Liver (tissue), 10 donors: ENCODE measurements at places on chromosomes 7 and 10. TPM values are rescaled to one million over a fixed set of nuclear protein-coding genes. Genes with fewer than 3 reads are reported as not detected.

The MBL2 gene
- 222 TPM for total RNA-seq

The PROSER2 gene
- 10.9 TPM for total RNA-seq

DNA sequence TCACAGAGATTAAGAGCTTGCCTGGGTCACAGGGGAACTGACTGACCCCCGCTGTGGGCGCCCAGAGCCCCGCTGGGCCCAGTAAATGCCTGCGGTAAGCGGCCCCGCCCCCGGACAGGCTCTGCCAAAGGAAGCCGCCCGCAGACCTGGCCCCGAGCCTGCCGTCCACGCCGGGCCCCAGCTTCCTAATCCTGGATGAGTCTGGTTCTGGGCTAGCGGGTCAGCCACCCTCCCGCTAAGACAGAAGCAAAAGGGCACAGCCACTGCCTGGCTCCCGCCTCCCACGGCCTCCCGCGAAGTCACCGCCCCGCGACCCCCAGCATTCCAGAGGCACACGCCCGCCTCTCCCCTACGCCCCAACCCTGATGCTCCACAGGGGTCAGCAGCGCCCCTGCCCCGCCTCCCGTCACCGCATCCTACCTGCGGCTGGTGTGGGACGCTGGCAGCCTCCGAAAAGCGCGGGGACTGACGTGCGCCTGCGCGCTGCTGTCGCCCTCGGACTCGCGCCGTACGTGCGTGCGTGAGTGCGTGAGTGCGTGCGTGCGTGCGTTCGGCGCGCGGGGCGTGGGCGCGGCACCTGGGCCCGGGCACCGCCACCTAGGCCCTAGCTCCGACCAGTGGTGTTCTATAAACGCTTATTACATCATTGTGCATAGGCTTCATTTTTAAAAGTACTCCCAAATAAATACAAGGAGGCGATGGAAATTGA, at the start of gene FIGNL1:
Gene FIGNL1, minus strand, starts transcription at position 470 of the 709 bp plus-strand sequence. CDS start 3,063 bp downstream, outside the sequence.
- peak; percentile 84 for DNase-seq

GRCh38 chr10:28880683-28880950, 203.3 kb downstream of the BAMBI start:
- DNase-seq: no peak

DNA sequence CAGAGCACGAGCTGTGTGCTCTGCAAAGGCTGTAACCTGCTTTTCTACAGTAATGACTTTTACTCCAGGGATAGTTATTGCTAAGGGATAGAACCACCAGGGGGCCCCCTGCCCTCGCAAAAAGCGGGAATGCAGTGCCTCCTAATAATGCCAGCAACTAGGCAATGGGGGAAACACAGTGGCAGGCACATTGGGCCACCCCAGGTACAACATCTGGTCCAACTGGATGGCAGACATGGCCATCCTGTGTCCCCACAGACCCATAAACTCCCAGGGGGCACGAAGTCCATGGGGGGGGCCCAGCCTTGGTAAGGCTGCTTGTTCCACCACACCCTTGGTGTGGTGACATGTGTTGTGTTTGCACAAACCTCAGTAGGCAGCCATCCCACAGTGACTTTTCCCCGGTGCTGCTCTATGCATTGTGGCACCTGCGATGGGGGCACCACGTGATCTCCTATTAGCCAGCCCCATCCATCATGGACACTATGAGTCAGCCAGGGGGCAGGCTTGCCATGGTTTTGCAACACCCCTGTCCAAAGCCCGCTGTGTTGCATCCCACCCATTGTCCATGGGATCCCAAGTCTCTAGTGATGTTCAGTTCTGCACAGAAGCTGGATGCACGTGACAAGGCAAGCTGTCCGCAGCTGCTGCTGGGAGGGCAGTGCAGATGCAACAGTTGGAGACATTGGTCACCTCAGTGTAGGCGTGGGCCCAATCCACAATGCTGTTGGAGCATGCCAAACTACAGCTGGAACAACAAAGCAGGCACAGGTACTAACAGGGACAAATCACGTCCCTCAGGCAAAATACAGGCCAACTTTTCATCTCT, 84.0 kb downstream of the ANLN start:
- peak; percentile 59 for DNase-seq

- DNase-seq: no peak
These were observed 35.3 kb downstream of the HTR7 start for GRCh38 chr10:90822508-90822907.

The BPGM gene
- total RNA-seq: 250 TPM

DNA sequence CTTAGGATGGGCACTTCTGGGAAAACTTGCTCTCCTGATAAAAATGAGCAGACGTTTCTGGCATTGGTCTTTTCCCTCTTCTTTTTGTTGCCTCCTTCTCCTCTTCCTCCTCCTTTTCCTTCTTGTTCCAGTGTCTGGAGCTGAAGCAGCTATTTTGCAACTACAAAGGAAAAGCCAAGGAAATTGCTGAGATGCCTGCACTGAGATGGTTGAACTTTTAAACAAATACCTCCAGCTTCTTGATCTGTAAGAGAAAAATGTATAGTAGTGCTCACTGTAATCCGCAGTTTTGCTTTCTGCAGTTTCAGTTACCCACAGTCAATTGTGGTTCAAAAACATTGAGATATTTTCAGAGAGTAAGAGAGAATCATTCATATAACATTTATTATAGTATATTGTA, 7.5 kb upstream of the SND1 start:
- DNase-seq: no peak
